ENCODE measurements at places on chromosomes 11 and 22.

- DNase-seq, result no peak
These were observed 255.9 kb downstream of the C11orf87 start for GRCh38 chr11:109677876-109678275.

- no peak for DNase-seq
These were observed 28.0 kb upstream of the RRAS2 start for GRCh38 chr11:14386895-14387480.

DNA sequence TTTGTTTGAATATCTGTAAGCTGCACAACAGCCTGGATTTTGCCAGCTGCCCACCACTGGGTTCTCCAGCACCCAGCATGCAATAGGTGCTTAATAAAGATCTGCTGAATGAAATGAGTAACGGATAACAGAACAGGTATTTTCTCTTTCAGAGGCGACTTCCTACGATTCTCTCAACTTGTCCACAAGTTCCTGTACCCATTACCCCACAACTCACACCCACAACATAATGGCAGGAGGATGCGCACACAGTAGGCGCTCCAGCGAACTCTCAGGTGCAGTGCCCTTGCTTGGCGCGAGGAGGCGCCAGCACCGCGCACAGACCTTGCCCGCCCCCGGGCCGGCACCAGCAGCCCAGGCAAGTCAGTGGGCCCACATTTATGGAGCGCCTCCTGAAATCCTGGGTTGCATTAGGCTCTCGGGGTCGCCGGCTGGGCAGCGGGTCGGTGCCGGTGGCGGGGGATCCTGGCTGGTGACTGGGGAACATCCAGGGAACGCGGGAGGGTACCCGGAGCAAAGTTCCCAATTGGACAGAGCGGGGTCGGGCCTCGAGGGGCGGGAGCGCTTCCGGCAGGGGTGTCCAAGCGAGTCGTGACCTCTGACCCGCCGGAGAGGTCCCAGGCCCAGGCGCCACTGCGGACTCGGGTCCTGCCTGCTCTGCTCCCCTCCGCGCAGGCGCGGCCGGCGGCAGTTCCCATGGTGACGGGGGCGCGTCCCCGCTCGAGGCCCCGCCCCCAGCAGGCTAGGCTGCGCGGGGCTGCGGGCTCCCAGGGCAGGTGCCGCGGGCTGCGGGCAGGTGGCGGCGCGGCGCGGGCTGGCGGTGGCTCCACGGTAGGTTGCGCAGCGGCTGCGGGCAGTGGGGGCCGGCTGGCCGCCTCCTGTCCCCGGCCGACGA is at the start of gene KIAA1671:
Gene KIAA1671 (plus strand): TSS at position 775 of the 895 bp plus-strand sequence. CDS start 75,284 bp downstream, outside the sequence.
- peak; percentile 97 for DNase-seq

GRCh38 chr11:82791779-82792178 is 58.1 kb upstream of the FAM181B start:
- no peak for DNase-seq

- no peak for DNase-seq
These were observed 13.9 kb downstream of the NNMT start for GRCh38 chr11:114310095-114310494.

DNA sequence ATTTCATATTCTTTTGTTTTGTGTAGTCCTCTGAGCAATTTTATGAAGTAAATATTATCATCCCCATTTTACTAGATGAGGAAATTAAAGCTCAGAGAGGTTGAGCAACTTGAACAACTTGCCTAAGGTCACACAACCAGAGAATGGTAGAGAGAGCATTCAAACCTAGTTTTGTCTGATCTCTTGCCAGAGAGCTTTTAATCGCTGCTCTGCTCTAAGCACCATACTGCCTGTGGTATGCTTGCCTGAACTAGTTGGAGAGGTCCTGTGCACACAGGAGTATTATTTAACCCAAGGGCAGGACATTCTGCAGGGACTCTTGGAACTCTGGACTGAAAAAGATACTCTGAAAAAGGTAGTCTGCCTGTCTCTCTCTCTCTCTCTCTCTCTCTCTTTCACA is 38.5 kb downstream of the TRAF6 start:
- DNase-seq, result no peak

- no peak for DNase-seq
These were observed 6.9 kb upstream of the SYT8 start for GRCh38 chr11:1827931-1828330.

GRCh38 chr11:8228231-8228630 is 35.4 kb downstream of the LMO1 start:
- no peak for DNase-seq

- no peak for DNase-seq
These were observed 70.1 kb downstream of the CYB5R2 start for GRCh38 chr11:7603031-7603781.

GRCh38 chr22:20779014-20779817 is 5.3 kb downstream of the SERPIND1 start:
- no peak for DNase-seq

DNA sequence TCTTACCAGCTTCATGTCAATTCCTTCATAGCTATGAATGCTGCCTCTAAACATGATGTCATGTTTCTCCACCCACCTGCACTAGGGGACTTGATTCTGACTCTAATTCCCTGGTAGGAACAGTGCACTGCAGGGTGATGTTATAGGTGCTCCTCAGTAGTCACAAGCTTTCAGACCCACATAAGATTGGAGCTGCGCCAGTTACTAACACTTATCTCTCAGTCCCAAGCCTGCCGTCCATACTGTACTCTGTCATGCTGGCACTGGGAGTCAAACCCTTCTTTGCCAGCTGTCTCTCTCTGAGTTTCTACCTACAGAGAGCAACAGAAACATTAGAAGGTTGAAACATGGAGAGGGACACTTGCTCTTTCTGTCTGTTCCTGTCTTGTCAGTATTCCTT is 5.5 kb downstream of the OR56A1 start:
- DNase-seq, result no peak

DNA sequence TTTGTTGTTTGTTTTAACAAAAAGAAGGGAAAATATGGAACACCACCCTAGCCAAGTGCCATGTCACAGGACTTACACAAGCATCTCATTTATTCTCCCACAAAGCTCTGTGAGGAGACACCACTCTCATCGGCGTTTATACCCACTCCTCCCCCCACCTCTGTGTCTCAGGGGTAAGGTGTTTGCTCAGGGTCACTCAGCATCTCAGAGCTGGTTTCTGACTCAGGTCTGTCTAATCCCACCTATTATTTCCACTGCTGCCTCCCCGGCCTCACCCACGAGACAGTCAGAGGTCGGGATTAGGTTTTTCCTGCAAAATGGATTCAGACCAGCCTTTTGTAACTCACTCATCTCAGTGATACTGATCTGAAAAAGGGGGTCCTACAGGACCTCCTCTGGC is 786.0 kb downstream of the OPCML start:
- no peak for DNase-seq

DNA sequence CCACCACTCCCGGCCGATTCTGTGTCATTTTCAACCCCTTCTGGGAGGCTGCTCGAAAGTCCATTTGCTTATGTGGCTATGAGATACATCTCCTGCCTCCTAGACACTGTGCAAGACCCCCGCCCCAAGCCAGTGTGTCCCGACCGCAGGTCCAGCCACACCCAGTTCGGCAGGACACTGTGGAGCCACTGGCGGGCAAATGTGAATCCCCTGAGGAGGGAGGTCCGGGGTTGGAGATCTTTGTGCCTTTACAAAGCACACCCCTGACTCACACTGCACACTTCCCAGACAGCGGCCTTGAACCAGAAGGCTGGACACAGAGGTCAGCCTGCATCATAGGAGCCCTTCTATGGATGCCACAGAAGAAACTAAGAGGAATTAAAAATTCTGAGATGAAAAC is 17.4 kb downstream of the FXYD6 start:
- no peak for DNase-seq

DNA sequence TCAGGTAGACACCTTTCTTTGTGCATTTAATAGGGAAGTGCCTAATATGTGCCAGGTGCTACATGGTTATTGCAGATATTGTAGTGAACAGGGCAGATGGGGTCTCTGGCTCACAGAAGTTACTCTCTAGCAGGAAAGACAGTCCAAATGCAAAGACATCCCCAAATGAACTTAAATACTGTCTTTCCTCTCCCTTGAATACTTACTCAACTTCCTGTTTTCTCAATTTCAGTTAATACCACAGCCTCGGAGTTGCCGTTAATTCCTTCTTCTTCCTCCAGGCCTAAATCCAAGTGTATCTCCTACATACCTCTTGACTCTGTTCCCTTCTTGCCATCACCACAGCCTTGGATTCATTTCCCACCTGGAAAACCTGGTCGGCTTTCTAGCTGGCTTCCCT is 134.3 kb upstream of the SESN3 start:
- DNase-seq, result no peak

DNA sequence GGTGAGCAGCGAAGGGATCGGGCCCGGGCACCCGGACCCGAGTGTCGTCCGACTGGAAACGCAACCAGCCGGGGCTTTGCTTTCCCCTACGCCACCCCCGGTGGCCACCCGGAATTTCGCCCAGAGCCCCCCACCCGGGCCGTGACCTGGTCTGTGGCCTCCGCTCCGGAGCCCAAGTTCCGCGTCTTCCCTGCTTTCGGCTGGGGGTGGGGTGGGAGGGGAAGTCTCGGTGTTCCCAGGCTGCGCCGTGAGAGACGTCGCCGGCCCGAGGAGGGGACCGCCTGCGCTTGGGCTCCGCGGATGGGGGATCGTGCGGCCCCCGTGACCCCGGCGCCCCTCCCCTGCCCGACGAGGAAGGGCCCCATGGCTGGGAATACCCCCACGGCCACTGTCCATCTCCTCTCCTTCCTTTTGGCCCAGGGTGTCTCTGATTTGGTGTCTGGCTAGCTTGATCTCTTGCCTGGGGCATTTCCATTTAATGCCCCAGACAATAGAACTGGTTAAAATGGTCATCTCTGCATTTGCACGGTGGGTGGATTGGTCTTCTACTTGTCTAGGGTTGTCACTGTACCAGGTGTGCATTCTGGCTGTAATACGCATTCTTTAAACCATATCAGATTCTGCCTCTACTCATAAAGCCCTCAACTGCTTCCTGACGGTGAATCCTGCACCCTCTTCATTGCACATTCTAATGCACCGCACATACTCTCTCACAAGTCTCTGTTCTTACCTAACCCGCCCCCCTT is 789 bp downstream of the SIK2 start:
- peak; percentile 39 for DNase-seq

GRCh38 chr11:79199729-79200354 is 241.0 kb downstream of the TENM4 start:
- DNase-seq, result no peak

DNA sequence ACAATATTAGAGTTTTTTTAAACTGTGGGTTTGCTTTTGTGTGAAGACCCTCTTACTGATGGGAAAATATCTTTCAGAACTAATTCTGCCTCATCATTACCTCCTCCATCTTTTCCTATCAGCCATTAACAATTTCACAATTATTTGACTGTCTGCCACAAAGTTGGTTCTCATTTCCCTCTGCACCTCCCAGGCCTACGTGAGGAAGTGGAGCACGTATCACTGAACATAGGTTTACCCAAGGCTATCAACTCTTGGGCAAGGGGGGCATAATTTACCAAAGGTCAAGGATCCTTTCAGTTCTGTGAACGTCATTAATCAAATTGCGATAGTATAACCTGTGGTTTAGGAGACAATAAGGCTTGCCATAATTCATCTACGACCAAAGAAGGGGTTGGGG is 60.0 kb downstream of the LIF start:
- DNase-seq, result no peak

DNA sequence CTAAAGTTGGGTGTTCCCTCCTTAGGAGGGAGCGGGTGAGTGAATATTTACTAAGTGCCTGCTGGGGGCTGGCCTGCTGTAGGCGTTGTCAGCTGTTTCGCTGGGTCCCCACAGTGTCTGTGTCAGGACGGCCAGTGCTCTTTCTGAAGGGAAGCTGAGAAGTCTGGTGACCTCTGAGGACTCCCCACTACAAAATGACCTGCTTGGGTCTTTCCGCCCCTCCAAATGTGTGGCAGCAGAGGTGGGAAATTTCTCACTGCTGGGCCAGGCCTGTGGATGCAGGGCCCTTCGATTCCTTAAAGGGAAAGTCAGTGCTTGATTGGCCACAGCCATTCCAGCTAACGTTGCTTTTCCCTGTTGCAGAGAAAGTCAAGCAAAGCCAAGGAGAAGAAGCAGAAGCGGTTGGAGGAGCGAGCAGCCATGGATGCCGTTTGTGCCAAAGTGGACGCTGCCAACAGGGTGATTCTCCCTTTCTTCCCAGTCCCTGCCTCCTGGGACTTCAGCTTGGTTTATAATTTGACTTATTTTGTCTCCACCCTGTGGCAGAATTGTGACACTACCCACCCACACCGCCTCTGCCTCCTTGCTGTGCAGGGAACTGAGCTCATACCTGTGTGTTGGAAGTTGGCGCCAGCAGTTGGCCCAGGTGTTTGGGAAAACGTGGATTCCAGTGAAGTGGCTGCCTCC is 6.8 kb downstream of the NAA40 start:
- peak; percentile 61 for DNase-seq

GRCh38 chr11:7030836-7031235 is 10.6 kb downstream of the NLRP14 start:
- no peak for DNase-seq

GRCh38 chr11:36500315-36500721 is 9.8 kb downstream of the TRAF6 start:
- peak; percentile 59 for DNase-seq

DNA sequence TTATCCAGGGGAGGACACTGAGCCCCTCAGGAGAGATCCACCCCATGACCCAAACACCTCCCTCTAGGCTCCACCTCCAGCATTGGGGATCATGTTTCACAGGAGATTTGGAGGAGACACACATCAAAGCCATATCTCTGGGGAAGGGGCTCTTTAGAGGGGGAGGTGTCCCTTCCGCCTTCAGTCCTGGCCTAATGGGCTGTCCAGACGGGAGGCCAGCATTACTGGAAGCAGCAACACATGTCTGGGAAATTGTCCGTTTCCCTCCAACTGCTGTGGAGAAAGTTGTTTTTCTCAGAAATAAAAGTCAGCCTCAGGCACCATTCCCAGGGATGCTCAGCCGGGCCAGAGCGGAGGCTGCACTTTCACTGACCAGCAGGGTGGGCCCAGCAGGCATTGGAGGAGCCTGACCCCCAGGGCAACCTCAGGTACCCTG is 9.5 kb downstream of the CACNA1I start:
- DNase-seq, result no peak

DNA sequence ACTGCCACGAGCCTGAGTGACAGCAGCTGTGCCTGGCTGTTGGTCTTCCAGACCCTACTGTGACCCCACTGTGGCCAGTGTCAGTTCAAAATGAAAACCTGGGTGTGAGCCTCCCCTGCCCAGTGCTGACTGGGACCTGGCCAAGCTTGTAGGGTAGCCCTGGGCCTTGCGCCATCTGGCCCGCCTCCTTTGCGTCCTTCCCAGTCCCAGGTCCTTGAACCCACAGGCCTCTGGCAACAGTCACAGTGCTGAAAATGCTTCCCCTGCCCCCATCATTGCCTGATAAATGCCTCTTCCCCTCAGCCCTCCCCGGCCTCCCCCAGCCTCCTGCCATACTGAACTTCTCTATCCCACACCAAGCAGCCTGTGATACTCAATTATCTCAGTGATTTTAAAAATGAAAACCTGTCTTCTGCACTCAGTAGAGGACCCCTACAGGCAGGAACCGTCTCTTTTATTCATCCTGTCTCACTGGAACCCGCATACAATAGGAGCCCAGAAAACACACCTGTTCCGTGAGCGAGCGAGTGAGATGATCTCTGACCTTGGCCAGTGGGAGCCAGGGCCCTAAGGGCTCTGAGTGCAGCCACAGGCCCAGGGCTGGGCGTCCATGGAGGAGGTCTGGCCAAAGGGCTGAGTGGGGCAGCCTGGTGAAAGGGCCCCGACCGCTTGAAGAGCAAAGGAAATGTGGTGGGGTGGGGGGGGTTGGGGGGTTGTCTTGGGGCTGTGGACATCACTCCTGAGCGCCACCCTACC is 49.7 kb upstream of the TTLL12 start:
- no peak for DNase-seq
